Fibroblast of skin of right quadriceps (primary cell): ENCODE measurements at places on chromosomes 4 and X.

DNA sequence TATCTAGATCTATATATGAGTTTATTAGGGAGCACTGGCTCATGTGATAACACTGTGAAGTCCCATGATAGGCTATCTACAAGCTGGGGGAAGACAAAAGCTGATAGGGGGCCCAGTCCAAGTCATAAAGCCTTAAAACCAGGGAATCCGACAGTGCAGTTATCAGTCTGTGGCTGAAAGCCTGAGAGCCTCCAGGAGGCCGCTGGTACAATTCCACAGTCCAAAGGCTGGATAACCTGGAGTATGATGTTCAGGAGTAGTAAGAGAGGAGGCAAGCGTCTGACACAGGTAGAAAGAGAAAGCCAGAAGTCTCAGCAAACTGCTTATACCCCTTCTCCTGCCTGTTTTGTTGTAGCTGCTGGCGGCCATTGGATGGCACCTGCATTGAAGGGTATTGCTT lies 177.6 kb upstream of the SPRY1 start:
- DNase-seq, result no peak

GRCh38 chr4:102318526-102318925 lies 26.8 kb downstream of the SLC39A8 start:
- no peak for DNase-seq

DNA sequence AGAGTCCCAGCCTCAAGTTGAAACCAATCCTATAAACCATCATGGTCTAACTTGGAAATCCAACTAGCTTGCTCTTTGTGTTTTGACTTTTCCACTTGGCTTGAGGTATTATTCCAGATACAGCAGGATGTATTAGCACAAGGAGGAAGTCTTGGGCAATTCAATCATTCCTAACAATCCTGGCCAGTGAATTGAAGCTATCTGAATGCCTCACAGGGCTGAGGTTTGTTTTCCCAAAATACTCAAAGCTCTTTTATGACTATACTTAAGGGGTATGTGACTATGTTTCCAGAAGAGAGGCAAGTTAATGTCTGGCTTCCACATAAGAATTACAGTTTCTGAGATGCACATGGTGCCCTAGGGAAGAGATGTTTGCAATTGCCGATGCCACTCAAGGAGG lies 66.8 kb upstream of the SH3RF1 start:
- peak; percentile 96 for DNase-seq

DNA sequence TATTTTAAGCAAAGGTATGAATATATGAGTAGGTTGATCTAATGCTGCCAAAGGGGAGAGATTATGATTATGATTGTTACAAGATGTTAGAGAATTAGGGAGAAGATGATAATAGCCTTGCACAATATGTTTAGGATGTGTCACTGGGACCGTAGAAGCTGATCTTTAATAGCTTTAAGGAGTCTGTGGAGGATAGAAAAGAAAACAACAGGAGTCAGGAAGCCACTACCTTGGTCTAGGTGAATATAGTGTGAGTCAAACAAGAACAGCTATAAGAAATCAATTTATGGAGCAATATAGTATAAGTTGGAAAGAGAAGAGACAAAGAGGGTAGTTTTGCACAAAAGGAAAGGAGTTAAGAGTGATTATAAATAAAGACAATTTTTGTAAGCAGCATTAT lies 232.7 kb downstream of the FSTL5 start:
- DNase-seq, result no peak

DNA sequence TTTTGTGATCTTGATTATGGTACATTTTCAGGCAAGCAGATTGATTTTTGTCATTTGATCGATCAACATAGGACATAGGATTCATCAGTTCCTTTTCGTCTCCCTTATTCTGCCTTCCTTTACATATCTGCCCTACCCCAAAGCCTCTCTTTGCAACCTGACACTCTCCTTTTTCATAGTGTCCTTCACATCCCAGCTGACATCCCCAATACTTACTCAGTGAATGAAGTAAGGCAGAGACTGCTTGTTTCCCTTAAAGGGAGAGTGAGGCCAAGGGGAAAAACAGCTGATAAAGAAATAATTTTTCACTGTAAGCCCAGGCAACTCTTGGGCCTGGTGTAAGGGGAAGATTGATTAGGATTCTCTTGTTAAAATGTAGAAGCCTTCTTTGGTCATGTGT lies 69.8 kb downstream of the GBA3 start:
- no peak for DNase-seq

DNA sequence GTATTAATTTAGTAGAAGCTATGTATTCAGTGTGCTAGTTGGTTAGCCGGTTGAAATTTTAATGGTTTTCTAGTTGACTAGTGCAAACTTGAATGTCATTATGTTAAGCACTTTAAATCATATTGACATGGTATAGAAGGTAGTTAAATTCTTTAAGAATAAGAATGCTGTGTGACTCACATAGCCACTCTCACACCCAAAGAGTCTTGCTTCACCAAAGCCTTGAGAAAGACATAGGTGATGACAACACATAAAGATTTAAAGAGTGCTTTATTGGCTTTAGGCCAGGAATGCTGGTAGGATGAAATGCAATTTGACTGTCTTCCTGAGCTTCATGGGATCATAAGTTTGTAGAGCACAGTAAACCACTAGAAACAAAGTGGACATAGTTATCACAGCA lies 85.3 kb downstream of the DCAF8L2 start:
- peak; percentile 83 for DNase-seq

DNA sequence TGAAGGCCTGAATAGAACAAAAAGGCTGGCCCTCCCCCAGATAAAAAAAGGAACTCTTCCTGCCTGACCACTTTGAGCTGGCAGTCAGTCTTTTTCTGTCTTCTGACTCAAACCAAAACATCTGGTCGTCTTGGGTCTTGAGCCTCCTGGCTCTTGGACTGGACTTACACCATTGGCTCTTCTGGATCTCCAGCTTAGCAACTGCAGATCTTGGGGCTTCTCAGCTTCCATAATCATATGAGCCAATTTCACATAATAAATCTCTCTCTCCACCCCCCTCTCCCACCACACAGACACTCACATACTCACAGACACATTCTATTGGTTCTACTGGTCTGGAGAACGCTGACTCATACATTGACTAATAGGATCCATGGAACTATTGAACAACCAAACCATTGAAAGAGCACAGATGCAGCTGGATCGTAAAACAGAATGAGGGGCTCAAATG lies 15.6 kb upstream of the CWH43 start:
- DNase-seq, result peak; percentile 91

- DNase-seq, result no peak
These were observed 380.8 kb downstream of the TMA16 start for GRCh38 chr4:163875327-163875726.

DNA sequence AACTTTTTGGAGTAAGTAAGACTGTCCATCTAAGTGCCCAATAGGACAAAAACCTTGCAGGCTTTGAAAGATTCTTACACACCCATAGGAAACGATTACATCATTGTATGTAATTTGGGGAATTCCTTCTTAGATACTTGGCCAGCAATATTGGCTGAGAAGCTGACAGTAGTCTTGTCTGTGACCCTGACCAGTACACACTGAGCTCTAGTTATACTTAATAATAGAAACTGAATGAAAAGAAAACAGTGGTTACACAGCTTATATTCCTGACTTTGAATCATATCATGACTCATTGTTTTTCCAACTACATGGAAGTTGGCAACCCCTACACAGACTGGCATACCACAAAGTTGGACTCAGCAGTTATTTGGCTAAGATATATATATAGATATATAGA lies 7.1 kb upstream of the TLR2 start:
- DNase-seq, result peak; percentile 71

GRCh38 chr4:99828477-99828876 lies 11.8 kb downstream of the DAPP1 start:
- no peak for DNase-seq

DNA sequence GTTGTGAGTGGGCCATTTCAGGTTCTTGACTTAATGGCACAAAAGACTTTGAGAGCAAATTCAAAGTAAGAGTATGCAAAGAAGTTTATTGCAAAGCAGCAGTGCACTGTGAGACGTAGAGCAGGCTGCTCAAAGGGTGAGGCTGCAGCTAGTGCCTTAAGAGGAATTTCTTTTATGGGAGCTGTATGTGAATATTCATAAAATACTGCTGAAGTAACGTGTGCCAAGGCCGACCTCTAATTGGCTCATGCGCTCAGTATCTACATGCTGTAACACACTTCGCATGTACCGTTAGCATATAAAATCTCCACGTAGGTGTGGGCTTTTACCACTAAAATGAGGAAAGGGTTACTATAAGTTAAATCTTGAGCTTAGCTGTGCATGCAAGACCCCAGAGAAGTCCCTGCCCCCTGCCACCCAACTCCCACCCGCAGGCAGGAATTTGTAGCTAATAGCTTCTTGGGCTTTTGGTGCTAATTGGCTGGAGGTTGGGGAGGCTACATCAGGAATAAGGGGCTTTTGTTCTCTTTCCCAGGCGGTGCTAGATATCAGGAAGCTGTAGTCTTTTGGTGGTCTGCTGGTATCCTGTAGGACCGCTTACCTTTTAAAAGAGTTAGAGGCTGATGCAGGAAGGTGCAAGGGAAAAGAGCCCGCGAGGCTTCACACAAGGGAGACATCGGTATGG lies 47.6 kb downstream of the FSTL5 start:
- DNase-seq, result no peak

- DNase-seq, result no peak
These were observed 70.2 kb upstream of the NOCT start for GRCh38 chr4:138945401-138945800.

- no peak for DNase-seq
These were observed 39.8 kb downstream of the TRAPPC11 start for GRCh38 chr4:183698909-183699308.

DNA sequence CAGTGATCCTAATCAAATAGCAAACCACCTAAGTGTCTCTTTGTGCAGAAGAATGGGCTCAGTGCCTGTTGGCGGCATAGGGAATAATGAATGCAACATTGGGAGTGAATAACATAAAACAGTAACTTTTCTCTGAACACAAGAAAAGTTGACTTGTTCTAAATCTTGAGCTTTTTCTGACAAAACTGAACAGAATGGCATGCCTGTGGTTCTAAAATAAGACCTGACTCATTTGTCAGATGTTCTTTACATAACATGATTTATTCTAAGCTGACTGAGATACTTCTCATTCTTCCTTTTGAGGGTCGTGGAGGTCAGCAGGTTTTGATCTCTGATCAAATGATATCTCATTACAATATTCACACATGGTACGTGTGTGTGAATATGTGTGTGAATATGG lies 165.4 kb upstream of the WDR1 start:
- DNase-seq, result no peak

DNA sequence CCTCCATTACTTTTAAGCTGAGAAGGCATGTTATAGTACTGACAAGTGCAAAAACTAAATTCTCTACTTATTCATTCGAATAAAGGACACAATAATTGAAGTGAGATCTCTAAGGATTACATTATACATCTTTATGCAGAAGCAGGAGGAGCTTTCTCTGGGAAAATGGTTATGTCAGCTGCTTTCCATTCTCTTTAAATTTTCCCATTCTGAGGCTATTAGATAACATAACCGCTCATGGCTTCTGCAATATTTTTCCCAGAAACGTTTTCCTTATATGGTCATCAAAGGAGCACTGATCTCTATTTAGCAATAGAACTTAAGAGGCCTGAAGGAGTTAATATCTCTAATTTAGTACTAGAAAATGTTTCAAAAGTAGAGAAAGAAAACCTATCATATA lies 221.6 kb downstream of the NSUN7 start:
- no peak for DNase-seq

GRCh38 chrX:16931855-16932575 lies 14.4 kb upstream of the REPS2 start:
- DNase-seq, result no peak

DNA sequence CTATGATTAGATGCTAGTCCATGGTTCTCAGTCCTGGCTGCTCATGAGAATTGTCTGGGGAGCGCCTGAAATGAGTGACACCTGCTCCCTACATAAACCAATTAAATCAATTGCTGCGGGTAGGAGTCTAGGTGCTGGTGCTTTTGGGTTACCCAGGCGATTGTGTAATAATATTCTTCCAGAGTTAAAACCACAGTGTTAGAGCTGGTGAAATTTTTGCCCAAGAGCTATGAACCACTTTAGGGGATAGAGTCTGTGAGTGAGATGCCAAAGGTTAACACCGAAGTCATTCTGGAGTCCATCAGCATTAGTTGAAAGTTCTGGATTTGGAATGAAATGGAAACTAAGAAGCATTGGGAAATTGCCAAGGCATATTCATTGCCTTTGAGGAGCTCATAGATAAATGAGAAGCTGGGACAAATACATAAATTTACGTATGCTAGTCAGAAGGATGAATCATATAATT lies 15.3 kb downstream of the PDK3 start:
- DNase-seq, result no peak

DNA sequence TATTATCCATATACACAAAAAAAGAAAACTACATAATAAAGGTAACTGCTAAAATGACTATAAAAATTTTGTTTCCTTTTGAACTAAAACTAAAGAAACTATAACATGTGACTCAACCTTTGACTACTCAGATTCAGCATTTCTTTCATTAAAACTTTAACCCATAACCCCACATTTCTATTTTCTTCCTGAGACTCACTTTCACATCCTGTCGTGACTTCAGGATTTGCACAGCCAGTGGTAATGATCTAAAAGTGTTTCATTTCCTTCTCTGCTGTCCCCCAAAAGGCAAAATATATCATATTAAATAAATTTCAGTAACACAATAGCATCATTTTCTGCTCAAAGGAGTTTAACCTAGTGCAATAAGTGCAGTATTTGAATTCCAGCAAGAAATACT lies 1022.4 kb upstream of the DIAPH2 start:
- DNase-seq, result no peak

DNA sequence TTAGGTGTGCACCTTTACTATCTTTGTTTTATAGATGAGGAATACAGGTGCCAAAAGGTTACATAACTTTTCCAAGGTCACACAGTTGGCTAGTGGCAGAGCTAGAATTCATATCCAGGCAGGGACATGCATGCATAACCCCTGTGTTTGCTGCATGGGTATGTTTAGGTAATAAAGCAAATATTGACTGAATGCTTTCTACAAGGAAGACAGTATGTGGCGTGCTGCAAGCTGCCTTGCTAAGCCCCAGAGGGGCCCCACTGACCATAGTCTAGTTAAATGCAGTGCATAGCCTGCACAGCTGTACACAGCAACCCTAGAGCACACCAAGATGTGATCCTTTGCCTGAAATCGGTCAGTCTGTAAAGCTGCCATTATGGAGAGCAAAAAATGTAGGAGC lies 320.5 kb upstream of the IGFBP7 start:
- DNase-seq, result no peak

- no peak for DNase-seq
These were observed 106.2 kb upstream of the IL13RA1 start for GRCh38 chrX:118621081-118621759.

DNA sequence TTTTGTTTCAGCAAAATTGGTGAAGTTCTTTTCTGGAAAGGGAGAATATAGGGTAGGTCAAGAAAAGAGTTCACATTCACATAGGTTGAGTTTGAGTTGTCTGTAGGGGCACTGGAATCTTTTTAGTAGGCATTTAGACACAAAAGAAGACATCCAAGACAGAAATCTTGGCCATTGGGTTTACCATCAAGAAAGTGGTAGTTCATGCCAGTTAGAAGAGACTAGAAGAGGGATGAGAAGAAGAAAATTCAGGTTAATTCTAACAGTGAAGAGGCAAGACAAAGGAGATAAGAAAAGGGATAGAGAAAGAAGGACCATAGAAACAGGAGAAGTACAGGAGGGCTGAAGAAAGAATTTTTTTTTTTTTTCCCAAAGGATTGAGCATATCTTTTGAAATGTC lies 39.9 kb downstream of the PAQR3 start:
- DNase-seq, result no peak

- no peak for DNase-seq
These were observed 270.6 kb downstream of the FBXO8 start for GRCh38 chr4:174012886-174013259.
